Activated CD4-positive, alpha-beta T cell treated with anti-CD3 and anti-CD28 coated beads for 36 hours (primary cell): ENCODE measurements at places on chromosomes 16 and 17. TPM values are rescaled to one million over a fixed set of nuclear protein-coding genes. Genes with fewer than 3 reads are reported as not detected.

DNA sequence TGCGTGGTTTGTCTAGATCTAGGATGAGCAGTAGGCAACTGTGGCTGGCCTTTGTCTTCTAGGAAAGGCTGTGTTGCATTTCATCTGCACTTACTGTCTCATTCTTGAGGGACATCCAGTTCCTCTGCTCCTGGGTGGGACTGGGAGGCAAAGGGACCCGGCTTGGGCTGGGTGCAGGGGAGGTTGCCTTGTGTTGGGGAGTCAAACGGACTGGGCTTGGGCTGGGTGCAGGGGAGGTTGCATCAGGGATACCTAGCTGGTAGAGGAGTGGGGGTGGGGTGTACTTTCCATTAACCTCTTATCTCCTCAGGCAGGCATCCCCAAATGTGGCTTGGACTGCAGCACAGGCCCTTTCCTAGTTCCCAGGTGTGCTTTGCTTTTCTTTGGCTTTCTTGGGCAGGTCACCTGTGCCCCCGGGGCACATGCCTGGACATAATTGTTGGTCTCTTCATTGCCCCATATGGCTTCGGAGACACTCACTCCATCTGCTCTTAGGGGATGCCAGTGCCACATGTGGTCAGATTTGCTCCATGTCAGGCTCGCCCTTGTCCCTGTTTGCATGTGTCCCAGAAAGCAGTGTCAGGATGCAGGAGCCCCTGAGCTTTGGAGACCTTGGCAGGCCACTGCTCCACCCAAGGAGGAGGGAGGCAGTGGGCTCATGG lies 1682.9 kb downstream of the TP53TG3F start:
- no peak for DNase-seq
- no peaks in the 10 kb centered on the region for H3K4me1 ChIP-seq
- no peak overlapping the region for H3K27ac ChIP-seq
- H3K4me3 ChIP-seq: no peak overlapping the region
- peaks cover 4% of the 10 kb centered on the region for H3K36me3 ChIP-seq

- H3K36me3 ChIP-seq: no peaks in the 10 kb centered on the region
- no peak overlapping the region for H3K27ac ChIP-seq
- H3K4me3 ChIP-seq: no peak overlapping the region
- peaks cover 2% of the 10 kb centered on the region for H3K4me1 ChIP-seq
These were observed 5.3 kb upstream of the NEUROD2 start for GRCh38 chr17:39612935-39613464.

GRCh38 chr17:6608321-6608720 lies 32.2 kb downstream of the KIAA0753 start:
- no peaks in the 10 kb centered on the region for H3K4me1 ChIP-seq
- peaks cover 48% of the 10 kb centered on the region for H3K36me3 ChIP-seq
- no peak overlapping the region for H3K27ac ChIP-seq
- no peaks in the 10 kb centered on the region for H3K27me3 ChIP-seq
- no peak for DNase-seq

DNA sequence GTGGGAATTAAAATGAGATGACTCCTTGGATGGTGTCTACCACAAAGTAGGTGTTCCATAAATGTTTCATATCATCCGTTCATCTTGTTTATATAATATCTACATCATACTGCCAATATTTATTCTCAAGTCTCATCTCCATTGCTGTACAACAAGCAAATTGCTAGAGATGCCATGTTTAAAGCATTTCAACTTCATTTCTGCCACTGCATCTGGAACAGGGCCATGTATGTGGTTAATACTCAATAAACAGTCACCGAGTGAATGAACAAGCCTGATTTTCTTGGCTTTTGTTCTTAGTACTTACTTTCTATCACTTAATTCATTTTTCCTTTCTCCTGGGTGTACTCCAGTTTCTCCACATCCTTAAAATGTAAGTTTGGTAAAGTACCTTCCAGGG lies 107.6 kb downstream of the KCNJ2 start:
- H3K36me3 ChIP-seq: no peaks in the 10 kb centered on the region
- no peak overlapping the region for H3K4me3 ChIP-seq
- DNase-seq: no peak
- no peaks in the 10 kb centered on the region for H3K27me3 ChIP-seq

DNA sequence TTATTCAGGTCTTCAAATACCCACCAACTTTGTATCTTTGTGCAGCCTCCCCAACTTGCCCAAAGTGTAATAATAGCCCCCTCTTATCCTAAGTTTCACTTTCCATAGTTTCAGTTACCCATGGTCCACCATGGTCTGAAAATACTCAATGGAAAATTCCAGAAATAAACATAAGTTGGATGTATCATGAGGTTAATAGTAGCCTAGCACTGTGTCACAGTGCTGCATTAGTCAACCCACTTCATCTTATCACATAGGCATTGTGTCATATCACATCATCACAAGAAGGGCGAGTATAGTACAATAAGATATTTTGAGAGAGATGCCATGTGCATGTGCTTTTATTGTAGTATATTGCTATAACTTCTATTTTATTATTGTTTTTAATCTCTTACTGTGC lies 21.9 kb downstream of the OMG start:
- H3K27ac ChIP-seq: no peak overlapping the region
- H3K4me1 ChIP-seq: no peaks in the 10 kb centered on the region
- no peak for DNase-seq
- H3K36me3 ChIP-seq: no peaks in the 10 kb centered on the region
- no peak overlapping the region for H3K4me3 ChIP-seq

GRCh38 chr17:75396025-75396424 lies 9.5 kb downstream of the GRB2 start:
- no peaks in the 10 kb centered on the region for H3K27me3 ChIP-seq
- peaks cover 19% of the 10 kb centered on the region for H3K36me3 ChIP-seq
- peaks cover 63% of the 10 kb centered on the region for H3K4me1 ChIP-seq
- peak overlapping the region; percentile 65 for H3K27ac ChIP-seq

DNA sequence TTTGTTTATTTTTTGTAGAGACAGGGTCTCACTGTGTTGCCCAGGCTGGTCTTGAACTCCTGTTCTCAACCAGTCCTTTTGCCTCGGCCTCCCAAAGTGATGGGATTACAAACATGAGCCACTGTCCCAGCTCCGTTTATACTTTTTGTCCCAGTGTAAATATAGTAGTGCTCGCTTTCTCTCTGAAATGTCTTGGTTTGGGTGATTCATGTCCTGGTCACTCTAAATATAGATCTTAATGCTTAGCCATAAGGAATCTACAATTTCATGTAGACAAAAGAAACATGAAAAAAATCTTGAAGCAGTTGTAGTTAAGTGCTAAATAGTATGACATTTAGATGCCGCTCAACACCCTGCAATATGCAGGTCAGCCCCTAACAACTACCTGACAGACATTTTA lies 126.9 kb downstream of the KATNIP start:
- DNase-seq: no peak
- H3K27me3 ChIP-seq: no peaks in the 10 kb centered on the region
- no peak overlapping the region for H3K27ac ChIP-seq
- peaks cover 29% of the 10 kb centered on the region for H3K36me3 ChIP-seq

DNA sequence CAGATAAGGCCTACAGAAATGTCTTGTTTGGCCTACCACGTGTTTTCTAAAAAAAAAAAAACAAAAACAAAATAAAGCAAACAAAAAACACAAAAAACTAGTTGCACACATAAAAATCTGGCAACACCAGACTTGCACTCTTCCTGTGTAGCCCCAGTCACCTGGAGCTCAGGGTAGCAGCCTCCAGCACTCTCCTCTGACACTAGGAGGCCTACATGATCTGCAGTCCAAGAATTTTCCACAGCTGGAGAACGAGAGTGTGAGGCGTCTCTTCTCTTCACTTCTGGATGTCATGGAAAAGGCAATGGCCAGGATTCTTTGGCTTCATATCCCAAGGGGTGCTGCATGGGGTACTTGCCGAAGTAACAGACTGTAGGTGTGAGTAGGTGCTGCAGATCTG lies 310.2 kb upstream of the SALL1 start:
- H3K4me3 ChIP-seq: no peak overlapping the region
- H3K4me1 ChIP-seq: no peaks in the 10 kb centered on the region
- H3K36me3 ChIP-seq: no peaks in the 10 kb centered on the region
- no peak overlapping the region for H3K27ac ChIP-seq

- H3K4me3 ChIP-seq: peak overlapping the region; percentile 14
- H3K27ac ChIP-seq: peak overlapping the region; percentile 80
- H3K27me3 ChIP-seq: no peaks in the 10 kb centered on the region
- peaks cover 59% of the 10 kb centered on the region for H3K4me1 ChIP-seq
These were observed 42.2 kb downstream of the RPTOR start for GRCh38 chr17:80586846-80587228.

DNA sequence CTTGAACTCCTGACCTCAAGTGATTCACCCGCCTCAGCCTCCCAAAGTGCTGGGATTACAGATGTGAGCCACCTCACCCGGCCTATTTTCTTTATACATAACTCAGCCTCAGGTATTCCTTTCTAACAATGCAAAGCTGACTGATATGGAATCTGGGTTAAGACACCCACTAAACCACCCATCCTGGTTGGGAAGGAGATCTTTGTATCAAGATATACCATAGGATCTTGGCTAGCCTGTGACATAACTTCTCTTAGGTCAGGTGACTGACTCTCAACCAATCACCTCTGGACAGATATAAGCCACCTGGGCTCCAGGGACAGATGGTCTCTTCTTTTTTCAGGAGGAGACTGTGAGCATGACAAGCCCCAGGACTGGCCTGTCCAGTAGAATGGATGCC lies 51.2 kb upstream of the NKD1 start:
- H3K4me1 ChIP-seq: no peaks in the 10 kb centered on the region
- H3K27me3 ChIP-seq: no peaks in the 10 kb centered on the region
- no peak overlapping the region for H3K27ac ChIP-seq

GRCh38 chr17:49647256-49647585 lies 30.7 kb downstream of the SPOP start:
- peak overlapping the region; percentile 32 for H3K4me3 ChIP-seq
- no peak for DNase-seq
- no peak overlapping the region for H3K27ac ChIP-seq

DNA sequence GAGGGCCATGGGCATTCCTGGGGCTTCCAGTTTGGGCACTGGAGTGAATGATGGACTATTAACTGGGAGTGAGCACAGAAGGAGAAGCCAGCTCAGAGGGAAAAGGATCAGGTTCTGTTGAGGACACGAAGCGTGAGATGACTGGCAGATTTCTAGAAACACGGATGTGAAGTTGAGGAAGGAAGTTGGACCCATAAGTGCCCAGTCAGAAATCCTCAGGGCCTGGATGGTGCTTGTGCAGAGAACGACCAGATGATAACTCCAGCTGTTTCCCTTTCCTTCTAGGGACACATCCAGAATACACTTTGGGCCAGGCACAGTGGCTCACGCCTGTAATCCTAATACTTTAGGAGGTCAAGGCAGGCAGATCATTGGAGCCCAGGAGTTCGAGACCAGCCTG lies 23.3 kb upstream of the ANKRD40CL start:
- H3K4me1 ChIP-seq: peaks cover 2% of the 10 kb centered on the region
- no peaks in the 10 kb centered on the region for H3K36me3 ChIP-seq
- no peak for DNase-seq

DNA sequence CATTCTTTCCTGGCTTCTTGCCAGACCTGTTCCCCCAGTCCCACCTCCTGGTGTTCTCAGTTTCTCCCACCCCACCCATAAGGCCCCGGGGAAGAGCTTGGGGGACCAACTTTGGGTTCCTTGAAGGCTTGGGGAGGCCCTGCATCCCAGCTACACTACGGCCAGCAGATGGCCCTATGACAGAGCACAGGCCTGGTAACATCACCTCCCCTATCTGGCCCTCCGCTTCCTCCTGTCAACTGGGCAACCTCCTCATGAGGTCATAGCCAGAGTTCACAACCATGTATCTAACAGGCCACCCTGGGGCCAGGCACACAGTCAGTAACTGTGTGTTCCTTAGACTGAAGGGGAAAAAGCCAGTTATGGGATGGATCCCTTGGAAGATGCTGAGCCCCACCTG lies 31.4 kb downstream of the MYO15A start:
- H3K27ac ChIP-seq: no peak overlapping the region
- H3K4me3 ChIP-seq: no peak overlapping the region
- H3K36me3 ChIP-seq: no peaks in the 10 kb centered on the region
- H3K27me3 ChIP-seq: no peaks in the 10 kb centered on the region
- no peaks in the 10 kb centered on the region for H3K4me1 ChIP-seq

GRCh38 chr17:17119533-17119932 lies 77.3 kb downstream of the MPRIP start:
- DNase-seq: peak; percentile 82
- no peaks in the 10 kb centered on the region for H3K36me3 ChIP-seq
- peak overlapping the region; percentile 87 for H3K27ac ChIP-seq
- no peak overlapping the region for H3K4me3 ChIP-seq

GRCh38 chr17:46264456-46265198 lies 30.3 kb upstream of the LRRC37A start:
- no peak overlapping the region for H3K4me3 ChIP-seq
- H3K27me3 ChIP-seq: no peaks in the 10 kb centered on the region
- H3K36me3 ChIP-seq: no peaks in the 10 kb centered on the region
- DNase-seq: peak; percentile 38

GRCh38 chr17:42535155-42536047 lies 640 bp upstream of the NAGLU start:
- DNase-seq: no peak
- peak overlapping the region; percentile 86 for H3K4me3 ChIP-seq
- H3K36me3 ChIP-seq: peaks cover 7% of the 10 kb centered on the region
- peak overlapping the region; percentile 90 for H3K27ac ChIP-seq

DNA sequence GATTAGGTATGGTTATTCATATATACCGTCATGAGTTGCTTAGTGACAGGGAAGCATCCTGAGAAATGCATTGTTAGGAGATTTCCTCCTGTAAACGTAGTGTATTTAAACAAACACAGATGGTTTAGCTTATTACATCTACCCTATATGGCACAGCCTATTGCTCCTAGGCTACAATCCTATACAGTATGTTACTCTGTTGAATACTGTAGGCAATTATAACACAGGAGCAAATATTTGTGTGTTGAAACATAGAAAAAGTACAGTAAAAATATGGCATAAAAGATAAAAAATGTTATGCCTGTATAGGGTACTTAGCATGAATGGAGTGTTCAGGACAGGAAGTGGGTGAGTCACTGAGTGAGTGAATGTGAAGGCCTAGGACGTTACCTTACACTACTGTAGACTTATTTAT lies 157.7 kb downstream of the CDH11 start:
- H3K4me1 ChIP-seq: no peaks in the 10 kb centered on the region
- no peak overlapping the region for H3K27ac ChIP-seq
- H3K27me3 ChIP-seq: no peaks in the 10 kb centered on the region
- DNase-seq: no peak

Gene ATP2C2
- not detected for total RNA-seq

Gene DNAH2
- not detected for total RNA-seq

Gene SLC2A4
- 0.16 TPM for total RNA-seq

Gene CANT1
- 44.0 TPM for total RNA-seq

Gene ADAD2
- 0.16 TPM for total RNA-seq
